H7 (cell line): ENCODE measurements at places on chromosomes 5 and 9.

GRCh38 chr9:22423566-22423965 is 23.1 kb upstream of the DMRTA1 start:
- no peak for DNase-seq

- peak; percentile 8 for DNase-seq
These were observed 1247.5 kb upstream of the C9orf72 start for GRCh38 chr9:28820741-28821140.

GRCh38 chr9:18601026-18601425 is 127.1 kb downstream of the ADAMTSL1 start:
- no peak for DNase-seq

DNA sequence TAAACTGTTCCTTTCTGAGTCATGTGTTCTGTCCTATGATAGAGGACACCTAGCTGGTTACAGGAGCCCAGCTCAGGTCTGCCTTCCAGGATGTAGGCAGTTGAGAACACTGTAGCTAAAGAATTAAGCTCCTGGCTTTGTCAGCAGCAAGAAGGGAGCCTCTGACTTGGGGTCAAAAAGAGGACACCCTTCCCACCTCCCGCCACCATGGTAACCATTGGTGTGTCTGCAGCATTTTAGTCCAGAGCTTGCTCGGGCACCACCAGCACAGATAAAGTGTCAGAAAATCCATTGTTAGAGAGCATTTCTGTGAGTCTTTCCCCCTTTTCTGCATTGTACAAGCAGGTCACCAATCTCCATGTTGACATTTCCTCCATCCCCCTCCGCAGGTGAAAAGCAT is 181.7 kb downstream of the DOCK8 start:
- DNase-seq = no peak

DNA sequence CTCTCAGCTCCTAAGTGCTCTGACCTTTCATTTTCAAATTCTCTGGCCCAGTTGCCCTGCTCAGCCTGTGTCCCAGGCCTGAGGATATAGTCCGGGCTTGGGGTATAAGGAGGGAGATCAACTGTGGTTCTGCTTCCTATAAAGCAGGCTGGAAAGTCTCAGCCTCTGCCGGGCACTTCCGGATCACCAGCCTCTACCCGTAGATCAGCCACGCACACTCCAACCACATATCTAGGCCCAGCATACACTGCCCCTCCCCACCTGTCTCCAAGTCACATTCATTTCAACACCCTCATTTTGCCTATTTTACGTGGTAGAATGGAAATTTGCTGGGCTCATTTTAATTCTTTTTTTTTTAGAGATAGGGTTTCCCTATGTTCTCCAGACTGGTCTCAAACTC is 3.1 kb downstream of the ZER1 start:
- no peak for DNase-seq

DNA sequence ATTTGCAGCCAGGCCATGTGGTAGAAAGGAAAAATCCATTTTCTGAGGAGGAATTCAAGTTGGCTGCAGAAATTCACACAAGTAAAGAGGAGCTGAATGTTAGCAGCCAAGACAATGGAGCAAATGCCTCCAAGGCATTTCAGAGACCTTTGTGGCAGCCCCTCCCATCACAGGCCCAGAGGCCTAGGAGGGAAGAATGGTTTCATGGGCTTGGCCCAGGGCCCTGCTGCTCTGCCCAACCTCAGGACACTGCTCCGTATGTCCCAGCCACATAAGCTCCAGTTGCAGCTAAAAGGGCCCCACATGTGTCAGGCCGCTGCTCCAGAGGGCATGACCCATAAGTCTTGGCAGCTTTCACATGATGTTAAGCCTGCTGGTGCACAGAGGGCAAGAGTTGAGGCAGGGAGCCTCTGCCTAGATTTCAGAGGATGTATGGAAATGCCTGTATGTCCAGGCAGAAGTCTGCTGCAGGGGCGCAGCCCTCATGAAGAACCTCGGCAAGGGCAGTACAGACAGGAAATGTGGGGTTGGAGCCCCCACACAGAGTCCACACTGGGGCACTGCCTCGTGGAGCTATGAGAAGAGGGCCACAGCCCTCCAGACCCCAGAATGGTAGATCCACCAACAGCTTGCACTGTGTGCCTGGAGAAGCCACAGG is 144.2 kb upstream of the EPB41L4A start:
- no peak for DNase-seq

DNA sequence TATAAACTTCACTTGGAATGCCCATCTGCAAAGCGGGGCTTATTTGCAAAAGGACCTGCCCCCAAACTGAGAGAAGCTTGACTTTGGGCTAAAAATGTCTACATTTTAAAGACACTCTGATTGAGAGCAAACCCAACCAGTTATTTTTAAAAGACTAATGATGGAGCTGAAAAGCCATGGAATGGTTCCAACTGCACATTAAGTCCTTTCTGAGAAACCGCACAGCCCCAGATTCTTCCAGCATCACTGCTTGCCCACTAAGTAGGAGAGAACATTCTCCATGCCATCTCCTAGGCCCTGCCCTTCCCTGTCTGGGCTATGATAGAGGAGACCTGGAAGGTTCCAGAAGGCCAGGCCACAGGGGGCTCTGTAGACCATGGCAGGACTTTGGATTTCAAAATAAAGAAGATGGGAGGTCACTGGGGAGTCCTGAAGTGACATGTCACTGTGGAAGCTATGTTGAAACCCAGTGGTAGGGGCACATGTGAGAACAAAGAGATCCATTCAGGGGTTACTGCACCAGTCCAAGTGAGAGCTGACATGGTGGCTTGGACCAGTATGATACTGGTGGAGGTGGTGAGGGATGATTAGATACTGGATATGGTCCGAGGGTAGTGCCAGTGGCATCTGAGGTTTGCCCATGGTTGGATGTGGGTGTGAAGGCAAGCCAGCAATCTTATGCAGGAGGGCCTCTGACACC is 179.2 kb downstream of the DAB2IP start:
- DNase-seq = no peak

- no peak for DNase-seq
These were observed 40.2 kb downstream of the ACO1 start for GRCh38 chr9:32424616-32425015.

GRCh38 chr5:65120371-65120967 is 351.7 kb downstream of the CWC27 start:
- DNase-seq = no peak

DNA sequence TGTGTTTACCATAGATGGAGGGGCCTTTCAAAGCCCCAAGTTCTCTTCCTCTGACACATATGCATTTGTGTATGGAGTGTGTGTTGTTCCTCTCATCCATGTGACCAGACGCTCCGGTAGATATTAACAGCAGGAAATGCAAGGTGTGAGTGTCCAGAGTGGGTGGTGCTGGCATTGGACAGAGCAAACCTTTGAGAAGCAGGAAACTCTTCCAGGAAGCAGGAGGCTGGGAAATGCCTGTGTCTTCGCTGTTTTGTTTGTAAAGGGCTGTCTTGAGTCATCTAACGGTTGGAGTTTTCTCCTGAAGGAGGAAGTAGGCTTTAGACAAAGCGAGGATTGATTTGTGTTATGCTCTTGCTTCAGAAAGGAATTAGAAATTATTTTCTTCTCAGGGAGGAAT is 370.9 kb downstream of the PLK2 start:
- DNase-seq = no peak

- DNase-seq = peak; percentile 9
These were observed 44.7 kb upstream of the DMAC1 start for GRCh38 chr9:7844242-7844641.

DNA sequence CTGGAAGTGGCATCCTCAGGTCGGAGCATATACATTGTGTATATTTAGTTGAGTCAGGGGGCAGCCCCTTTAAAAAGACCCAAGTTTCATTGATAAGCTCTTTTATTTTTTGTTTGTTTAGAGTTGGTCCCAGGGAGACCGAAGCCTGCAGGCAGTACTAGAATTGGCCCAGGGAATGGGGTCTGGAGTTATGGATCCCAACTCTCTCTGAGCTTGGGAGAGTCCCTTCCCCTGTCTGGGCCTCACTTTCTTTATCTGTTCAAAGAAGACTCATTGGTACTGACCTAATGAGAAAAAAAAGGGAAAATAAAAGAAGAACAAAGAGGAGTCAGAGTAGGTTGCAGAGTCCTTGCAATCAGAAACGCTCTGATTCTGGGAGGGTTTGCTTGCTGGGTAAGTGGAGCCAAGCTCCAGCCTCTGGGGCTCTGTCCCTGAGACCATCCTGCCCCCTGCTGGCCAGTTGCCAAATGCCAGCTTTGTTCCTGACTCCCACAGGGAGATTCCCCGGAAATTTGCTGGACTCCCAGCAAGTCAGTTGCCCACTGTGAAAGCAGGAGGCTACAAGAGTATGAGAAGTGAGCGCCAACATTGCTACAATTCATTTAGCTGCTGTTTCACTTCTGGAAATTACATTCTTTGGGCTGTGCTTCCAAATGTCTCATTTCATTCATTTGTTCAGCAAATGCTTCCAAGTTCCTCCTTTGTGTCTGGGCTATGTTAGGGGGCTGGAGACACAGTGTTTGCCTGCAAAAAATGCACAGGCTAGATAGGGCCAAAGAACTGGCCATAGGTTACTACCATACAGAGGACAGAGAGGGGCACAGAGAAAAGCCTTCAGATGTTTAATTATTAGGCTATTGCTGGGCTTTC is 156.2 kb downstream of the MELK start:
- peak; percentile 85 for DNase-seq

GRCh38 chr9:20242510-20243189 is 379.6 kb downstream of the MLLT3 start:
- no peak for DNase-seq

DNA sequence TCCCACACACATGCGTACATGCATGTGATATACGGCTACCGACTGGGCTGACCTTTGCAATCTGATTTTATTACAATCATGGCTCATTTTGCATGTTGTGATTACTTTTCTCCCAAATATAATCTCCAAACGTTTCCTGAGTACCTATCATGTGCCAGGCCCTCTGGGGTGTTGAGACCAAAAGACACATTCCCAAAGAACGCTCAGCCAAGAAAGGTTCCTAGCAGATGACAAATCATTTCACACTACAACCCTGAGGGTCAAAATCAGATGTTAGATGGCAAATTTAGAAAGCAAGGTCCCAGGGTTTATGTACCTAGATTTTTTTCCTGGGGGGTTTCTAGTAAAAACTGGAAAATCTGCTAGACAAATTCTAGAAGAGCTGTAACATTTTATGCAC is 32.4 kb upstream of the SLC25A51 start:
- no peak for DNase-seq

- no peak for DNase-seq
These were observed 186.6 kb upstream of the PANK3 start for GRCh38 chr5:168765551-168766425.

- no peak for DNase-seq
These were observed 43.4 kb downstream of the OSTF1 start for GRCh38 chr9:75131700-75132099.

- peak; percentile 88 for DNase-seq
These were observed 442 bp downstream of the NEURL1B start for GRCh38 chr5:172641359-172642050.

DNA sequence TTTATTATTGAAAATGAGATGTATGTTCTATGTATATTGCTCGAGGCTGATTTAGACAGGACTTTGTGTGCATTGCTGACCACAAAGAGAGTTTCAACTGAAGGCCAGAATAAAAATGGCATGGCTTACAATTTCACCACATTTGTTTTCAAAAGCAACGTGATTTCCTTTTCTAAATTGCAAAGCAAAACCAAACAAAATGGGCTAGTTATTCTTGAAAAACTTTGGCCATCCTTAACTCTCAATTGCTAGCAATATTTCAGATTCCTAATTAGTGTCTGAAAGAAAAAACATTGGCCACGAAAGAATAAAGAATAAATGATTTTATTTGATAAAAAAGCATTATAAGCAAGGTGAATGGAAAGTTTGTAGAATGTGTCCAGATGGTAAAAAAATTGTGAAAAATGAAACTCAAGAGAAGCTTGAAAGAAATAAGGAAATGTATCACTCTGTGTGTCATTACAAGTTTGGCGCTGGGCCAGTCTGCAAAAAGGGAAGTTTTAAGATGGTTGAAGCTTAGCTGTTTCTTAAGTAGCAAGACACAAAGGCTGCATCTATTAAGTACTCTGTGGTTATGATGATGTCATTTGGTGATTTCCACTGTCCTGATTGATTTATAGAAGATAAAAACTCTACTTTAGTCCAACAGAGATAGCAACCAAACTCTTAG is 89.2 kb upstream of the PRLR start:
- DNase-seq = no peak

DNA sequence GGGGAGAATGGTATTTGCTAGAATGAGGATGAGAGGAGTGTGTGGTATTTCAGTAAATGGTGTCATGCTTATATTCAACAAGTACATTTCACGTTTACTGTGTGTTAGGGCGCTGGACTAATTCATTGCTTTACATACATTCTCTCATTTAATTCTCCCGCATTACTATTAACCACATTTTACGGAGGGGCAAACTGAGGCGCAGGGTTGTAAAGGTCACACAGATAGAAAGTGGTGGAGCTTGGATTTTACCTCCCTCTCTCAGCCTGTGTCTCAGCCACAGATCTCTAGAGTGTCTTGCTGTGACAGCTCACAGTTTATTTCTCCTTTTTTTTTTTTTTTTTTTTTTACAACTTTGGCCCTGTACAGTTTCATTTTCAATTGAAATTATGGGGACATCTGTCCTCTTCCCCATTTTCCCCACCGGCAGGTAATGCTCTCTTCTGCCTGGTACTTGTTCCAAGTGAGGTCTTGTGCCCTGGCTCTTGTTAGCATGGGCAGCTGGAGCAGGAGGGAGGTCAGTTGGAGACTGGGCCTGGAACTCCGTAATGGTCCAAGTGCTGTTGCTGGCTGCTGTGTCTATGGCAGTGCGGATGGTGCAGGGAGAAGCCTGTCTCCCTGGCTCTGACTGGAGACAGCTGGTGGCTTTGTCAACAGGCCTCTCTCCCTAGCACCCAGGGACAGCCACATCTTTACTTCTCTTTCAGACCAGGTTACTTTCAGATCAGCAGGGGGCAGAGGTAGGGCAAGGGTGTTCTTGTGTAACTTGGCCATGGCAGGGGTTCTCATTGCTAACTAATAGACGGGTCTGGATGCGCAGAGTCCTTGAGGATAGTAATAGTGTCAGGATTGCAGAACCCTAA is 20.5 kb upstream of the NDST1 start:
- no peak for DNase-seq

DNA sequence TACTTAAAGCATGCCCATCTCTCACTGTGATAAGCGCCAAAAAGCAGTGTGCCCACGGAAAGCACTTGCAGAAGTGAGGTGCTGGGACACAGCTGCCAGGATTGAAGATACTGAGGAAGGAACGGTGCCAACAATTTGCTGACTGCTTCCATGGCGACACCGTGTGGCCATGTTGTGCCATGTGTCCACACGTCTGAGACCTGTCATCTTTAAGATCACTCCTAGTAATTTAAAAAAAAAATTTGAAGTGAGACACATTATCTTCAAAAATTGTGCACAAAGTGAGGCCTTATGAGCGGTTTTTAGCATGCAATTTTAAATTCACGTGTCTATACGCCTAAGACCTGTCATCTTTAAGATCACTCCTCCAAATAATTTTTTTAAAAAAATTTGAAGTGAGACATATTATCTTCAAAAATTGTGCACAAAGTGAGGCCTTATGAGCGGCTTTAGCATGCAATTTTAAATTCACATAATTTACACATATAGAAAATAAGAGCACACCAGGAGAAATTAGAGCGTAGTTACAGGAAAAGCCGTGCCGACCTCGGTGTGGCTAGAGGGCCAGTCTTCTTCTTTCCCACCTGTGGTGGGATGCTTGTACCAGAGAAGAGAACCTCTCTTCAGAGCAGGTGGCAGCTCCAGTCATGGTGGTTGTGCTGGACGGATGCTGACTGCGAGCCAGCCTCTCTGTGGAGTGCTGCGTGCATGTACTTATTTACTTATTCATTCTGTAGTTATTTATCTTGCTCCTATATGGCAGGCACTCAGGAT is 21.4 kb upstream of the FLT4 start:
- peak; percentile 75 for DNase-seq
